SW480 (cell line): ENCODE measurements at places on chromosomes 2 and 18.
A peak's percentile ranks its signal among the peaks of the same experiment; 100 is the strongest.

DNA sequence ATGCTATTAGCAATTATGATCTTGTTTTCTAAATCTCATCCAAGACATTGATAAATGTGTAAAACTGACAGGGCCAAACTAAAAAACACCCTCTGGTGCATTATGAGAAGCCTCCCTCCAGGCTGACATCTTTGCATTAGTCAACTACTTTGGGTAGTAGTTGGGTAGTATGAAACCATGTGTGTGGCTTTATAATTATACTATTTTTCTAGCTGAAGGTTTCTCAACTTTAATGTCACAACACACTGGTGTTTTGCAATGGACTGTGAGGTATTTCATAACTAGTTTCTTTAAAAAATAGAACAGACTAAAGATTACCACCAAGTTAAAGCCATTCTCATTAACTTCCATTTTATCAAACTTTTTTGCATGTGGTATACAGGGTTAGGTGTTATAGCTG, 73.1 kb upstream of the RBMS1 start:
- no peak for DNase-seq

GRCh38 chr18:68800075-68800474, 2.2 kb downstream of the CCDC102B start:
- no peak for DNase-seq

DNA sequence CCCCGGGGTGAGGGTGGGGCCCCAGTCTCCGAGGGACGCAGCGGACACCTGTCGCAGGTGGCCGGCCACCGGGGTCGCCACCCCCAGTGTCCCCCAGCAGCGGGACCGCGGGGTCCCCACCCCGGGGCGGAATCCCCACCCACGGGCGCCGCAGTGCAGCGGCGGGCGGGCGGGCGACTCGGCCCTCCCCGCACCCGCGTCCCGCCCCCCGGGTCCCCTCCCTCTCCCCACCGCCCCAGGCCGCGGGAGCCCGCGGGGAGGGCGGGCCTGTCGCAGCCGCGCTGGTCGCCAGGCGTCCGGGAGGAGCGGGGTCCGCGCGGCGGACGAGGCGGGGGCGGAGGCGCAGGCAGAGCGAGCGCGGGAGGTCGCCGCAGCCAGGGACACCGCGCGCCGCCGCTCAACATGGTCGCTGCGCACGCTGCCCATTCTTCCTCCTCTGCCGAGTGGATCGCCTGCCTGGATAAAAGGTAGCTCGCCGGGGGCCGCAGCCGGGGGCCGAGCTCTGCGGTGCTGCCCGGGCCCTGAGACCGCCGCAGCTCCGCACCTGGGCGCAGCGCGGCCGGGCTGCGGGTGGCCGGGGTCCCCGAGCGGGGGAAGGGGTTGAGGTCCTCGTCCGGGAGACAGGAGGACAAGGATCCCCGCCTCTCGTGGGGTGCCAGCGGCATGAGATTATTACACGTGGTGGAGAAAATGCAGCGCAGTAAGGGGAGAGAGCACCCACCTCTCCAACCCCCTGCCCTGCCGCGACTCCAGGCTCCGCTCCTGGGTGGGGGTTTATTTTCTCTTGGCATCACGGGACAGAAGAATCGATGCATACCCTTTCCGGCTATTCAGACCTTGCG, at the start of gene RAPGEF4:
Gene RAPGEF4, plus strand, starts transcription at position 264 of the 842 bp plus-strand sequence. Its CDS starts 139 bp downstream, at position 403.
- peak; percentile 20 for DNase-seq

DNA sequence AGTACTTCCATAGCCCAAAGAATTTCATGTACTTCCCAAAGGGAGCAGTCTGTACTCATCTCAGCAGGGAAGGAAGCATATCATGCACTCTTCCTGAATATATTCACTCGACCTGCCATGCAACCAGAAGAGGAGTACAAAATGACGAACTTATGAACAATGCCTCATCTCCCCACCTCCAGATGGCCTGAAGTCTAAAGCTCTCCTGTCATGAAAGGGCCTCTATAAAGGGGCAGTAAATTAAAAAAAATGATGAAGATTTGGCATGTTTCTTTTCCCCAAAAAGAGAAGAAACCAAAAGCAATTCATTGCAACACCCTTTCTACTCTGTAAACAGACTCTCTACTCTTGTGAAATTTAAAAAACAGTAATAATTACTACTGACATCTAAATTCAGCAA, 1601.1 kb downstream of the LRP1B start:
- no peak for DNase-seq

GRCh38 chr2:183505911-183506310, 381.7 kb downstream of the NUP35 start:
- DNase-seq = no peak

- DNase-seq = peak; percentile 80
These were observed 89.6 kb downstream of the ITGB1BP1 start for GRCh38 chr2:9333591-9334171.

DNA sequence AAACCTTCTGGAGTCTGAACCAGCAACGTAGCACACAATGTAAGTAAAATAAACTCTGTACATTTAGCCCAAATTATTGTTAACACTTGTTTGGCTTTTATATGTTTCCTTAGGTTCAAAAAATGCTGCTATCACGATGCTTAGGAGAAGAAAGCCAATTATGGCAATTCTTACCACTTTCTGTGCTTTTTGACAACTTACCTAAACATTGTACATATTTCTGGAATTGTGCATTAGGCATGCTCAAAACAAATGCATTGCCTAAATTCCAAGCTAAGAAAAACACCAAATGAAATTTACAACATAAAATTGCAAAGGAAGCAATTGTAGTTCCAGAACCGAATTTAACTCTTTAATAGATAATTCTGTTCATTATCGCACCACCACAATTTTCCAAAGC, 585.6 kb upstream of the DSEL start:
- DNase-seq = no peak

DNA sequence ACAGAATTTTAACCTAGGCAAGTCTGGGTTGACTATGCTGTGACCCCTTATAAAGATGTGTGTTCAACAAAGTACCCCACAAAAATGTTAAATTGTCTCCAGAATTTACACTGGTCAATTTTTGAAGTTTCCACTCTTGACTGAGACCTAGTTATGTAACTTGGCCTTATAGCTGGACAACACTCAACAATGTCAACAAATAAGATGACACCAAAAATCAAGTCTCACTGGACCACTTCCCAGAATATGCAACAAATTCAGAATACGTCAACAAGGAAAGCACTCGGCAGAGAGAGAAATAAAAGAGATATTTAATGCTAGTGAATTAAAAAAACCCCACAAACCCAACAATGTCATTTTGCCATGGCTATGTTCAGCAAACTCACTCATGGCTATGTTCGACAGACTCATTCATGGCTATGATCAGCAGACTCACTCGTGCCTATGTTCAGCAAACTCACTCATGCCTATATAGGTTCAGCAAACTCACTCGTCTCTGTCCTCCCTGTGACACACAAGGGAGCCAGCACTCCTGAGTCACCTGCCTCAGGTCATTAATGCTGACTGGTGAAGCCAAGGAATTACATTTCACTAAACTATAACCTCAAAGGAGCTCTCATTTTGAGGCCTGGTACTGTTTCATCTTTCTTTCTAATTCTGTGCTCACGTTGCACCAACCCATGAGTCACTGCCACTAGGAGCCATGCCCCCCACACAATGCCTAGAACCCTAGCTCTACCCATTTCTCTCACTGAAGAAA, 72.7 kb downstream of the PTPN2 start:
- no peak for DNase-seq

DNA sequence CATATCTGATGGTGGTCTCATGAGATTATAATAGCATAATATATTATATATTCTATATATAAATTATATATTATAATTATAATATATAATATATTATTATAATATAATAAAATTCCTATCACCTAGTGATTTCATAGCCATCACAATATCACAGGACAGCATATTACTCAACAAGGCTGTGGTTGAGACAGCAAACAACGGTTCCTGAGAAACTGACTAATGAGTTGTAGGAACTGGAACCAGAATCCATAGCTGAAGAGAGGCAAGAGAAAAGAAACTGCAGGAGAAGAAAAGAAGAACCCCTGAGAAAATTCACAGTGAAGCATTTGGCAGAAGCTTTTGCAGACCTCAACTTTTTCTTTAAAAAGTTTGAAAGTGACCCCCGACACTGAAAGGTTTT, 84.0 kb downstream of the BCL2L11 start:
- no peak for DNase-seq

- no peak for DNase-seq
These were observed 115.3 kb upstream of the CXCR4 start for GRCh38 chr2:136233298-136233697.

DNA sequence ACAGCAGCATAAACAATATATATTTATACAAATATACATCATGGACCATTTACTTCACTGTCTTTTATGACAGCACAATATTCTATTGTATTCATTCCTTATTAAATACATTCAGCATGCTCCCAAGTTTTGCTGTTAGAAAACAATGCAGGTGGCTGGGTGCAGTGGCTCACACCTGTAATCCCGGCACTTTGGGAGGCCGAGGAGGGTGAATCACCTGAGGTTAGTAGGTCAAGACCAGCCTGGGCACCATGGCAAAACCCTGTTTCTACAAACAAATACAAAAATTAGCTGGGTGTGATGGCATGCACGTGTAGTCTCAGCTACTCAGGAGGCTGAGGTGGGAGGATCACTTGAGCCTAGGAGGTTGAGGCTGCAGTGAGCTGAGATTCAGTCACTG, 39.0 kb downstream of the NPC1 start:
- DNase-seq = no peak

GRCh38 chr18:22314420-22314819, 103.3 kb downstream of the CTAGE1 start:
- no peak for DNase-seq

GRCh38 chr2:68279691-68280090, 27.4 kb upstream of the PPP3R1 start:
- no peak for DNase-seq

GRCh38 chr2:237872178-237872887, 12.9 kb downstream of the RAMP1 start:
- no peak for DNase-seq

DNA sequence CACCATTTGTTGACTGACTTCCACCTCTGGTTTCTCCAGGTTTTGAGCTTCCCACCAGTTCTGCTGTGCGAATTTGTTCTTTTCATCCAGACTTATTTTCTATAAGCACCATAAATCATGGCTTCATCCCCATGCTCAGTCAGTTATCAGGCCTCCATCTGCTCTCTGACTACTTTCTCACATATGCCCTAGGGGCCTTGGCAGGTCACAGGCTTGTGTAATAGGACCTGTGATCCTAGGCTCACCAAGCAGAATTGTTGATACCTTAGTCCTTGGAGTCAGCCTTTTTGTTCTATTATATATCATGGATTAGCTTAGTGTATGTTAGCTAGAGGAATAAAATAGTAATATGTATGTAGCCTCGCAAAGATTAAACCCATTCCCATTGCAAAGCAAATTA, 284.2 kb upstream of the TANK start:
- DNase-seq = no peak

- DNase-seq = no peak
These were observed 280.1 kb downstream of the PTH2R start for GRCh38 chr2:208686665-208687064.

DNA sequence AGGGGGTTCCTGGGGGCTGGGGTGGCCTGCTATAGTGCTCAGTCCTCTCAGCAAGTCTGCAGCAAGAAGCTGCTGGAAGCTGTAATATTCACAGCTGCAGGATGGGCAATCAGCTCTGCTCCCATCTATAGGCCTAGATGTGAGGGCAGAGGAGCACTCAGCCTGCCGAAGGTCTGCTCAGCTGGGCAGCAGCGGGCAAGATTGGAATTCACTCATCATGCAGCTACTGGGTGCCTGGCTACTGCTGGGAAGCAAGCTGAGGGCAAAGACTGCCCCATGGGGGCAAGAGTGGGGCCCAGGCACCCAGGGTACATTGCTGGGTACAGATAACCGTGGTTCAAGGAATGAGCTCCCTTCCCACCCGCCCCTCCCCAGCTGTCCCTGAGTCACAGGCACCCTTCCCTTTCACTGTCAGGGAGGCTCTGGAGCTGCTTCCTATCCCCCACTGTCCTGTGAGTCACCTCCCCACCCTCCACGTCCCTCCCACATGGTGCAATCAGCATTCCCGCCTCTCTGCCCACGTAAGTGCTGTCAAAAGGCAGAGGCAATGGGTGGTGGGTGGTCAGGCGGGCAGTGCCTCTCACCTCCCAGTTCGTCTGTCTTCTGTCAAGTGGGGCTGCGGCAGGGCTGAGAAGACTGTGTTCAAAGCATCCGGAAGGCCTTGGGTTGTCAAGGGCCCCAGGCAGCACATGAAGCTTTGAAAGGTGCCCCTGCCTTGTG, 169.2 kb downstream of the TRIM43 start:
- peak; percentile 86 for DNase-seq

DNA sequence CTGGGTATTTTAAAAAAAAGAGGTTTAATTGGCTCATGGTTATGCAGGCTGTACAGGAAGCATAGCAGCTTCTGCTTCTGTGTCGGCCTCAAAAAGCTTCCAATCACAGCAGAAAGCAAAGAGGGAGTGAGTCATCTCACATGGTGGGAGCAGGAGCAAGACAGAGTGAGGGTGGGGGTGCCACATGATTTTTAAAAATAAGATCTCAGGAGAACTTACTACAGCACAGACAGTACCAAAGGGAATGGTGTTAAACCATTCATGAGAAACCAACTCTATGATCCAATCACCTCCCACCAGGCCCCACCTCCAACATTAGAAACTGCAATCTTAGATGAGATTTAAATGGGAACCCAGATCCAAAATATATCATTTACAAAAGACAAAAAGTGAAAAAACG, 14.6 kb downstream of the ZNF519 start:
- no peak for DNase-seq

DNA sequence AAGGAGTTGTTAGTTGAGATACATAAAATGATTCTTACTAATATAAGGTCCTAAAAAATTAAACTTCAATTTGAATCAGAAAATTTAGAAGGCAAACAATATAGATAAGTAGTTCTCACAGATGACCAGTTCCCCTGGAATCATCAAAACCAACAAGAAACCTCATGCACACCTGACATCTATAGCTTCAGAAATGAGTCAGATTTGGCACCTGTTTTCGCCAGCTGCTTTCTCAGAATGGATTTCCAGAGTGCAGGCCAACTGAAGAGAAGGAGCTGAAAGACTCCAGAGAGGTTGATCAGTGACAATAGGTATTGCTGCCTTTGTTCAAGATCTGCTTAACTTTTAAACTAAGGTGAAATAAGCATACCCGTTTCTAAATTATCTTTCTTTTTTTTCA, 192.4 kb downstream of the RDH14 start:
- DNase-seq = no peak
